ENCODE measurements at places on chromosomes 12 and 14. TPM values are rescaled to one million over a fixed set of nuclear protein-coding genes. Genes with fewer than 3 reads are reported as not detected.

DNA sequence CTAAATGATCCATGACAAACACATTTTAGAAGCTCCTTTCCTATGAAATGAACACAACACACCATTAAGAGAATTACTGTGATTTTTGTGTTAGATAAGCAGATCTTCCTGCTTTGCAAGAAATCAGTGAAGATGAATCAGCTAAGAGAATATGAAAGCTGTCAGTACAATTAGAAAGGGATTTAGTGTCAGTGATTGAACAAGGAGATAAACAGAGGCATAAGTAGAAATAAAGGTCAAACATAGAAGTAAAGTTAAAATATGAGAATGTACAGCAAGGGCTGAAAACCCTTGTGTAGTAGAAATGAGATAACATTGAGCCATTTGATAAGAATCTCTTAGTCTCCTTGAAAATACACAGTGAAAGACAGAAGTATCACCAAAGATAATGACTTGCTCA lies 21.4 kb upstream of the SLC16A7 start:
- DNase-seq, result no peak

GRCh38 chr14:23406244-23406643 lies 1.8 kb downstream of the MYH6 start:
- no peak for DNase-seq

LYZ gene
- 13,865 TPM for polyA plus RNA-seq

GRCh38 chr12:1435456-1435855 lies 158.9 kb downstream of the FBXL14 start:
- DNase-seq, result no peak

DNA sequence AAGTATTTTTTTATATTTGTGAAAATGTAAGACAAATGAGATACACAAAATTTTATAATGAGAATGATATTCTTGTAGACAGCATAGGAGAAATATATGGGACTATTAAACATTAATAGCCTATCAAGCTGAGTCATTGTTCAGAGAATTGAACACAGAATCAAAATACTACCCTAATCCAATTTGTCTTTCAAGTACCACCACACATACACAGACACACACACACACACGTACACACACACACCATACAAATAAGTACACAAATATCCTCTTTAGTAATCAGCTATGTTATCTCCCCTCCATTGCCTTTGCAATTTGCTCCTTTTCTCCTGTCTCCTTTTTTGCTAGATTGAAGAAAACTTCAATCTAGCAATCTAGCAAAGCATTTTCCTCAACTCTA lies 499.3 kb downstream of the FOXG1 start:
- DNase-seq, result no peak

FGD6 gene
- 8.1 TPM for polyA plus RNA-seq

PKP2 gene
- polyA plus RNA-seq, result 3.1 TPM

- DNase-seq, result no peak
These were observed 19.4 kb downstream of the GNS start for GRCh38 chr12:64739778-64740177.

GRCh38 chr12:6768990-6769389 lies 2.8 kb downstream of the PTMS start:
- no peak for DNase-seq

DNA sequence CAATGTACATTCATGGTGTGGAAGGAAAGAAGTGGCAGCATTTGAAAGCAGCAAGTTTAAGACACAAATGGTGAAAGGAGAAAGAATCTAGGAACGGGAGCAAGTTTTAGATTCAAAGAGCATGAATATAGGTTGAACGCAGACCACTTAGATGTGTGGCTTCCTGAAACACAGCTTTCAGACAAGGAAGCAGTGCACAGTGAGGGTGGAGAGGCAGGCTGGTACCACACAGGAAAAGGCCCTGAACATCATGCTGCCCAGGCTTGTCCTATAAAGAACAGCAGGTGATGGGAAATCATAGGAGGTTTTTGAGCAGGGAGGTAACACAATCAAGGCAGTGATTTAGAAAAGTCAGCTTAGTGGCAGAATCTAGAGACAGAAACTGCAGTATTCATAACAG lies 35.6 kb downstream of the GNS start:
- no peak for DNase-seq

- no peak for DNase-seq
These were observed 205.0 kb downstream of the SUDS3 start for GRCh38 chr12:118581371-118581770.

GPX2 gene
- not detected for polyA plus RNA-seq

DHH gene
- not detected for polyA plus RNA-seq

DNA sequence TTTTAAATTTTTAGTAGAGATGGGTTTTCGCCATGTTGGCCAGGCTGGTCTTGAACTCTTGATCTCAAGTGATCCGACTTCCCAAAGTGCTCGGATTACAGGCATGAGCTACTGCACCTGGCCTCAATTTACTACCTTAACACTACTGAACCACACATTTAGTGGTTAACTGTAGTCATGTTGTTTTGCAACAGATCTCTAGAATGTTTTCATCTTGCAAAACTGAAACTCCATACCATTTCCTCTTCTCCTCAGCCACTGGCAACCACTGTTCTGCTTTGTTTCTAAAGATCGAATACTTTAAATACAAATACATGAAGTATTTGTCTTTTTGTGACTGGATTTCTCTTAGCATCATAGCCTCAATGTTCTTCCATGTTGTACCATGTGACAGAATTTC lies 15.4 kb upstream of the SMCO2 start:
- peak; percentile 29 for DNase-seq

FCF1 gene
- 22.6 TPM for polyA plus RNA-seq

DNA sequence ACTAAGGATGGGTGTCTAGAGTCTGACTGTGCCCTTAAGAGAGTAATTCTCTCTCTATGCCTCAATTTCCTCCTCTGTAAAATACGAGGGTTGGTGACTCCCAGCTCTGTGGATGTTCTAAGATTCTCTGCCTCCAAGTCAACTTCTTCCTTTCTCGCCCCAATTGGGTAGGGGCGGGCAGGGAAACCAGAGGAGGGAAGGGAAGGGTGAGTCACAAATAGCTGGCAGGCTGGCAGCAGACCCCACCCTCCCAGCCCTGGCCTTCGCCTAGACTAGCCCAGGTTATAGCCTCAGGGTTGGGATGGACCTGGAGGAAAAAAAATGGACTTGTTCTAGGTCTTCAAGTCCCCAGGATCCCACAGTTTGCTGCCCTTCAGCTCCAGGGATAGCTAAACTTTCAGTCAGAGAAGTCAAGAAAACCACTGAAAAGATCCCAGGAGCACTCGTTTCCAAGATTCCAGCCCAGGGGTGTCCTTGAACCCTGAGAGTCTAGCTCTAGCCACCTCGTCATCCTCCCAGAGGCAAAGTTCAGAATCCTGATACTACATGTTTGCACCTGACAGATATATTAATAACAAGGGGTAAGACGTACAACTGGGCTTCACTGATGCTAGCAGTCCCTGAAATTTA lies 2.3 kb downstream of the DGKA start:
- DNase-seq, result peak; percentile 86

Data from CD14-positive monocyte (primary cell).